BE2C (cell line): ENCODE measurements at places on chromosomes 5 and 9.

DNA sequence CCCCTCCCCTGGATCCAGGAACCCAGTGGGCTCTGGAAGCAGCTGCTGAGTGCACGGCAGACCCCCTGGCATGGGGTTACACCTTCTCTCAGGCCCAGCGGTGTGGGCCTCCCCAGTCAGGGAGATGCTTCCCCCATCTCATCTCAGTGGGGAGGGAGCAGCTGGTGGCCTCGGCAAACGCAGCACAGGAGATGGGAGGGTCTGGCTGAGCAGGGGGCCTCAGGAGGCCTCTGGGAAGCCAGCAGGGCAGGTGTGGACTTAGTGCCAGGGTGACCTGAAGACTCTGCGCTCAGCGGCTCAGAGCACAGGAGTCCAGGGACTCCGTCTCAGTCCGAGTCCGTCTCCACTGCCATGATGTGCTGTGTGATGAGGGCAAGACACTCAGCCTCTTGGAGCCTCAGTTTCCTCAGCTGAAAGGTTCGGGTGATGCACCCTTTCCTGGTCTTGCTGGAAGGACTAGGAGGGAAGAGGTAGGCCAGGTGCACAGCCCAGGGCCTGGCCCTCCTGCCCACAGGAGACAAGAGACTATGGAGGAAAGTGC lies 100.6 kb downstream of the GTF3C4 start:
- DNase-seq: no peak

DNA sequence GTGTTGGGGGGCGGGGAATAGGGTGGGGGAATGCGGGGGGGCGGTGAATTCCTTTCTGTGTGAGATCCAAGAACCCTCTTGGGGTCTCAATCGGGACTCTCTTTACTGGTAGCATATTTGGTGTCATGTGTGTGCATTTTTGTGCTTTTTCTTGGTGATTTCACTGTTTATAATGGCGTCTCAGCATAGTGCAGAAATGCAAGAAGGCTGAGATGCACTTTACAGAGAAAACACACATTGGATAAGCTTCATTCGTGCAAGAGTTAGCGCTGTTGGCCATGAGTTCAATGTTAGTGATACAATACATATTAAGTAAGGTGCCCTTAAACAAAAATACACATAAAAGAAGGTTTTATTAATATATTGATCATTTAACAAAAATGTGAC lies 771 bp upstream of the ENTPD8 start:
- no peak for DNase-seq

DNA sequence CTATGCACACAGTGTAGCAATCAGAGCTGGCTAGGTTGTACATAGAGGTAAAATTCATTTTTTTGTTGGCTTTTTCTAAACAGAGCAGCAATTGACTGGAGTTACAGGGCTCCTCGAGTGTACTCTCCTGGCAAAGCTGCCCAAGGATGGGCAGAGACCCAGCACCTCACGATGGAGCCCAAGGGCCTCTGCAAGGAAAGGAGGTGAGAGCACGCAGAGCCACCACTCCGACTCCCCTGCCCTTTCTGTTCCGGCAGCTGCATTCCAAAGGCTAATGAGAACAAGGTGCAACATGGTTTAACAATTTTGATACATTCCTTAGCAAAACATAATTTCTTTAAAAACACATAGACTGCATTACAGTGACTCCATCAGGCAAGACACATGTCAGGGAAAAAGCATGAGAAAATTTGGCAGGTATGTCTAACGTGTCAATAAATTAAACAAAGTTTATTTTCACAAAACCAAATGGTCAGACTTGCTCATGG lies 47.5 kb downstream of the SAXO1 start:
- no peak for DNase-seq

DNA sequence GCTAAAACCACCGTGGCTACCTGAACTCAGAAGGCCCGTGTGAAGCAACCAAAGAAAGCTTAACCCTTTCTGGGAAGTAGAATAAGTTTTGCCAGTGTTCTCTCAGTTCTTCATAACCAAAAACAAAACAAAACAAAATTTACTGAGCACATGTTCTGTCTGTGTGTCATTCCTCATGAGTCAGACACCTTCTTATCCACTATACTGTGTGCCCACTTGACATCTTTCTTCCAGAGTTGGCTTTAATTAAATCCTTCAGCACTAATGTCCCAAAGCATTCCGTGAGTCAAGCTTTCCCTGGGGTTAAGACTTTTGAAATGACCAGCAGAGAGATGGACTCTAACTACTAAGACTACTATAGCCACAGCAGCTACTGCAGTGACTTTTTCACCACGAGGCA lies 61.3 kb downstream of the GLIS3 start:
- DNase-seq: no peak

DNA sequence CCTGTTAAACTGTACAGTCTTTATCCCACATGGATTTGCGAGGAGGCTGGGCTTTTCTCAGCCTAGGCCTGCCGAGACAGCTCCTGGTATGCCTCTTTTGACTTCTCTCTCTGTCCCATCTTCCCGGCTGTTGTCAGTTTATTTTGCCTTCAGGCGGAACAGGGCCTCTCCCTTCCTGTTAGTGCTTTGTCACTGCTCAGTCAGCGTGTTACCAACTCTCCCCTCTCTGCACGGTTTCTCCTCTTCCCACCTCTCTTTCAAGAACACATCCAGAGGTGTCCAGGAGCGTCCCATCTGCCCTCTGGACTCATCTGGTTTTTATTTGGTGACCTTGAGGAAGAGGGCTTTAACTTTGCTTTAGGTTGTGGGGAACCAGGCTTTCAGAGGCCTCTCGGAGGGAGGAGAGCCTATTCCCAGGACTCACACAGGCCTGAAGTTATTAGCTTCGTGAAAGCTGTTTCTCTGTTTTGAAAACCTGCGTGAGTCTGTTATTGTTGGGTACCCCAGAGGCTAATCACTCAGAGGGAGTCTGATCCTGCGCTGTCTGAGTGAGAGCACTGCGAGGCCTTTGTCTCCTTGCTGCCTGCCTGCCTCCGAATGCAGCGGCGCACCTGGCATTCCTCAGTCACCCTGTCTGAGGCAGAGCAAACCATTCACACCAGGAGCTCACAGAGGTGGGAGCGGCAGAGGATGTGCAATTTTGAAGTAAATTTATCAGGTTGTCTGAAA lies 234.4 kb upstream of the MPDZ start:
- no peak for DNase-seq

- no peak for DNase-seq
Observed at GRCh38 chr5:78507531-78507930, 141.0 kb downstream of the LHFPL2 start.
